IMR-90 (cell line): ENCODE measurements at places on chromosomes 16 and 17. TPM values are rescaled to one million over a fixed set of nuclear protein-coding genes. Genes with fewer than 3 reads are reported as not detected.
A peak's percentile ranks its signal among the peaks of the same experiment; 100 is the strongest.

The HIC1 gene
- polyA plus RNA-seq, result 23.0 and 30.9 TPM in 2 replicates

The BCAR1 gene
- 99.4 and 127 TPM in 2 replicates for polyA plus RNA-seq

DNA sequence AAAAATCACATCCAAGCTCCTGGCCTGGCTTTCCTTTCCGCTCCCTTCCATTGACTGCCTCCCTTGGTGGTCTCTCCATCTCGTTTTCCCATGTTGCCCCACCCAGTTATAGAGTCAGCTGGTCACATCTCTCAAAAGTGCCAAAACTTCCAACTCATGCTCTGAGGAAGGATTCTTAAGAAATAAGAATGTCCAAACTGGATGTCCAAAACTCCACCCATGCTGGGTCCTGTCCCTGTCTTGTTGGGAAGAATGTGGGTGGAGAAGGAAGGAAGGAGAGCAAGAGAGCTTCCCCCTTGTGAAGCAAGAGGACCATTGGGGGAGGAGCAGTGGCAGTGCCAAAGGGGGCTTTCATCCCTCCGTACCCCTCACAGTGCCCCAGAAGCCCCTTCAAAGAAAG, 44.6 kb upstream of the MAP3K14 start:
- no peaks in the 10 kb centered on the region for H3K36me3 ChIP-seq
- H3K27ac ChIP-seq, result no peak overlapping the region
- peaks cover 5% of the 10 kb centered on the region for H3K4me1 ChIP-seq
- DNase-seq, result no peak
- H3K27me3 ChIP-seq, result no peaks in the 10 kb centered on the region
- no peak overlapping the region for H3K4me3 ChIP-seq

The COPRS gene
- polyA plus RNA-seq, result 95.3 and 115 TPM in 2 replicates

DNA sequence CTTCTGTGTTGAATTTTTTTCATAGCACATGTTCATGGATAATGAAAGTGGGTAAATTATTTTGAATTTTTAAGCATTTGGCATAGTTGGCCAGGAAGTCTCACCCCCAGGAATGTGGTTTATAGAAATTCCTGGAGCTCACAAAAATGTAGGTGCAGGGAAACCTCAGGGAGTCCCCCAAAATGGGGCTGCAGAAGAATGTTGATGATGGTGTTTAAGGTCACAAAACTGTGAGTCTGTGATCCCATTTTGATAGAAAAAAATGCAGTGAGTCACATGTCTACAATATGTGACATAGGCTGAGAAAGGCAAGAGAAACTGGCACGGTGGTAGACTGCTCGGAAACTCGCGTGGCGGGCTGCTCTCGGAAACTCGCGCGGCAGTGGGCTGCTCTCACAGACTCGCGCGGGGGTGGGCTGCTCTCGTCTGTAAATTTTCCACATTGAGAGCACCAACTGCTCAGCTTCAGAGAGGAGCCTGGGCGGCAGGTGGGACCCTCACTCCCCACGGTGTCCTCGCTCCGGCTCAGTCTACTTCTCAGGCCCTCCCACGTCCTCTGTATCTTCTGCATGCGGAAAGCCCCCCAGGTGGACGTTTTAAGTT, 18.7 kb upstream of the MC1R start:
- no peaks in the 10 kb centered on the region for H3K27me3 ChIP-seq
- no peak overlapping the region for H3K4me3 ChIP-seq
- H3K27ac ChIP-seq, result no peak overlapping the region
- no peak for DNase-seq
- no peaks in the 10 kb centered on the region for H3K4me1 ChIP-seq
- peaks cover 69% of the 10 kb centered on the region for H3K36me3 ChIP-seq

DNA sequence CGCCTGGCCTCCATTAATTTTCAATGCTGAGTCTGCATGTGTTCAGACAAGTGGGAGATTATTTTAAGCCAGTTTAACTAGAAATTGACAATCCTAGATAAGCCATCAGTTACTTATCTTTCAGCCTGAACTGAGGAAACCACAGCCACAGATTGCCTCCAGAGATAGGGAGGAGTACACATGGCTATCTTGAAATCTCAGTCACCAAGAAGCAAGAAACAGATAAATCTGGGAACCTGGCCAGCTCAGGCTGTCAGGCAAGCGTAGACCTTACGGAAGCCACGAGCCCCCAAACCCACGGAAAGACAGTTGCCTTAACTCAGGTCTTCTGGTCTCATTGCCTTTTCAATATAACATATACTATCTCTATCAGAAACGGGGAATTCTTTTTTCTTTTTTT, 2.0 kb upstream of the GLG1 start:
- DNase-seq, result no peak
- no peaks in the 10 kb centered on the region for H3K36me3 ChIP-seq
- H3K4me3 ChIP-seq, result no peak overlapping the region
- H3K27me3 ChIP-seq, result no peaks in the 10 kb centered on the region
- H3K4me1 ChIP-seq, result peaks cover 11% of the 10 kb centered on the region

DNA sequence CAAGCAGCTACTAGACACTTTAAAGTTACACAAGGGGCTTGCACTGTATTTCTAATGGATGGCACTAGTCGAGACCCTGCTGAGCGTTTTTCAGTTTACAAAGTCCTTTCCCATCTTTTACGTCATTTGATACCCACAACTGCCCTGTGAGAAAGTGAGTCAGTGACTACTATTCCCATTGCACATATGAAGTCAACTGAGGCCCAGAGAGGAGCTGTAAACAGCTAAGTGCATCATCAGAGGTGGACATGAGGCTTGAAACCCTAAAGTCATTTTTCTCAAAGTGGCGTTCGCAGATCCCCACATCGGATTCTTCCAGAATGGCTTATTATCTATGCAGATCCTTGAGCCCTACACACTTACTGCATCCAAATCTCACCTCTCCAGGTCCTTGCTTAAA, 50.6 kb downstream of the TEKT5 start:
- no peaks in the 10 kb centered on the region for H3K4me1 ChIP-seq
- H3K4me3 ChIP-seq, result no peak overlapping the region
- DNase-seq, result no peak

- no peaks in the 10 kb centered on the region for H3K4me1 ChIP-seq
- no peak overlapping the region for H3K4me3 ChIP-seq
- no peak overlapping the region for H3K27ac ChIP-seq
- no peaks in the 10 kb centered on the region for H3K36me3 ChIP-seq
- DNase-seq, result no peak
Observed at GRCh38 chr17:17391668-17392370, 85.0 kb upstream of the MED9 start.

DNA sequence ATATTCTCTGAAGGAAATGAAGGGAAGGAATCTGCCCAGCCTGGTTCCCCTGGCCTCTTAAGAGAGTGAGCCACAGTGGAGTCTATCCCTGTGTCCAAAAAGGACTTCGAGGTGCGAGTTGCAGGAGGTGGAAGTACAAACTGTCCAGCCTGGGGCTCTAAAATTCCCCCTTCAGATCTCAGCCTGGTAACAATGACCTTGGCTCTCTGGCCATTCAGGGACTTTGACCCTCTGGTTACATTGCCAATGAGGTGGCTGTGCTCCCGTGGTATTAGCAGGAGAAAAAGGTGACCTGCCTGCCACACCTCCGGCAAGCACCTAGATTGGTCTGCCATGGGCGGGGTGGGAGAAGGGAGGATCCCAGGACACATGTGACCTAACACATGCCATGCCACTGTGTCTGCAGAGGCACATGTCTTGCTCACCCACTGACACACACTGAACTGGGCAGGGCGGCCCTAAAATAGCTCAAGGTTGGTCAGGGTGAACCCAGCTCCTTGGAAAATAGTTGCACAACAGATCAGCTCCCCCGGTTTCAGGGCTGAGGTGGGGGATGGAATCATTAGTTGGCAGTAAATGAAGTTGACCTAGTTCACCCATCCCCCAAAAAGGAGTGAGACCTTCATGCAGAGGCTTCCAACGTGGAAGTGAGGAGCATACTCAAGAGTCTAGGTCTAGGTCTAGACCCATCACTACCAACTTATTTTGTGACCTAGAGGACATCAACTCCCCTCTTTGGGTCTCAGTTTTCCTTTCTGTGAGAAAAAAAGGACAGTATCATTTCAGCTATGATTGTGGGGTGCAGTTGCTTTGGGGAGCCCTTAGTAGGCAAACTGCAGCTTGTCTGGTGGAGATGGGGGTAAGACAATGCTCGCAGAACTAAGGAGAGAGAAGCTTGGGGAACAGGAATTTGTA, 2.2 kb downstream of the NR1D1 start:
- no peaks in the 10 kb centered on the region for H3K27me3 ChIP-seq
- H3K4me3 ChIP-seq, result peak overlapping the region; percentile 31
- peak overlapping the region; percentile 91 for H3K27ac ChIP-seq
- H3K36me3 ChIP-seq, result peaks cover 41% of the 10 kb centered on the region
